ENCODE measurements at places on chromosomes 2 and 18.

- DNase-seq = no peak
These were observed 19.7 kb upstream of the IL18R1 start for GRCh38 chr2:102335871-102336366.

DNA sequence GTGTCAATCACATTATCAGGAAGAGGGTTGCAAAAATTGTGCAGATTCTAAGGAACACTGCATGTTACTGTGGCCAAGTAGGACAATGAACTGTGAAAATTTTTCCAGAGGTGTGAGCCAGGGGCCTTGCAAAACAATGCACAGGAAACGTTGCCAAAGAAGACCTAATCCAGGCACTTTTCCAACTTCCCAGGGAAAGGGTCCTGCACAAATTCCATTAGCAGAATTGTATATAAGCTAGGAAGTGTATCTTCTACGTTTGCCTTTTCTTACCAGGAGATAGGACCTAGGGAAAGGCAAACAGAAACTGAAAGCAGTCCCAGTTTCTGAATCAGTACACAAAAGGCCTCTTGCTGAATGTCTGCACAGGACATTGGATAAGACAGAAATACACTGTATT is 1888.3 kb upstream of the CELF4 start:
- peak; percentile 35 for DNase-seq

DNA sequence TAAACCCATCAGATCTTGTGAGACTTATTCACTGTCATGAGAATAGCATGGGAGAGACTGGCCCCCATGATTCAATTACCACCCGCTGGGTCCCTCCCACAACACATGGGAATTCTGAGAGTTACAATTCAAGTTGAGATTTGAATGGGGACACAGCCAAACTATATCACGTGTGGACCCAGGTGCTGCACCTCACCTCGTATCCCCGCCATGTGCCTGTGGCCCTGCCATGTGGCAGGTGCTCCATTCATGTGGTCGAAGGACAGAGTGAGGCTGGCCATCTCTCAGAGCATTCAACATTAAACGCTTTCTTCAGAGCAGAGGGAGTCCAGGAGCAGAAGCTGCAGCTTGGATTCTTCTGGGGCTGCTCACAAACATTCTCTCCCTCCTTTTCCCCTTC is 32.3 kb downstream of the MROH2A start:
- DNase-seq = no peak

GRCh38 chr2:159539701-159540100 is 76.6 kb downstream of the BAZ2B start:
- no peak for DNase-seq

GRCh38 chr18:48347756-48348326 is 61.3 kb downstream of the ZBTB7C start:
- DNase-seq = no peak

- no peak for DNase-seq
These were observed 46.8 kb upstream of the FAM98A start for GRCh38 chr2:33645861-33646260.

- no peak for DNase-seq
These were observed 631.8 kb upstream of the RAB6C start for GRCh38 chr2:129347486-129348217.

GRCh38 chr2:232688201-232688600 is 8.9 kb upstream of the GIGYF2 start:
- no peak for DNase-seq

DNA sequence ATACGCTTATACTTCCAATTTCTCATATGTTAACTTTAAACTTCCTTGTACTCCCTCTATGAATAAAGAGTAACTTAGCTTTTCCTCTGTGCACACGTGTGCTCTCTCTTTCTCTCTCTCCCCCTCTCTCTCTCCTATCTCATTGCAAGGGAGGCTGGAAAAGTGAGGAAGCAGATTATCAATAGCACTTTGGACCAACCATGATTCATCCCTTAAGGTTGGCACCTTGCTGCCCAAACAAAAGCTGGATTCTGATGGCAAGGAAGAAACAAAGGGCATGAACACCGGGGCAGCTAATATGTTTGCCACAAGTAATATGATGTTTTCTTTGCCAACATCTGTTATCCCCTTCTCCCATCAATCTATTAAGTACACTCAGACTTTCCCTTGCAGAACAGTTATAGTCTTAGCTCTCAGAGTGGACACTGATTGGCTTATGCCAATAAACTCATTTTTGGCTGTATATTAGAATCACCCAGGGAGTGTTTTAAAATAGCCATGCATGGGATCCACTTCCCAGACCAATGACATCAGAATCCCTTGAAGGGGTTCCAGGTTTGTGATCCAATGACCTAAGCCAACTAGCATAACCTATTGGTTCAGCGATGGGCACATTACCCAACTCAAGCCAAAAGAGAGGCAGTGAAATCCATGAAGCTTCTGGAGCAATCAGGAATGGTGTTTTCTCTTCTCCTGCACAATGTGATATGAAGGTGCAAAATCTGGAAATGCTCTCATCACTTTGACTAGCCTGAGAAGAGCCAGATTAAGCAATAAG is 60.3 kb downstream of the MREG start:
- no peak for DNase-seq

GRCh38 chr2:168961450-168962229 is 60.5 kb downstream of the G6PC2 start:
- peak; percentile 66 for DNase-seq

Measured in fibroblast of skin of right quadriceps (primary cell).